Panc1 (cell line): ENCODE measurements at places on chromosomes 7 and 10. TPM values are rescaled to one million over a fixed set of nuclear protein-coding genes. Genes with fewer than 3 reads are reported as not detected.

The STOX1 gene
- total RNA-seq, result 5.8 TPM

DNA sequence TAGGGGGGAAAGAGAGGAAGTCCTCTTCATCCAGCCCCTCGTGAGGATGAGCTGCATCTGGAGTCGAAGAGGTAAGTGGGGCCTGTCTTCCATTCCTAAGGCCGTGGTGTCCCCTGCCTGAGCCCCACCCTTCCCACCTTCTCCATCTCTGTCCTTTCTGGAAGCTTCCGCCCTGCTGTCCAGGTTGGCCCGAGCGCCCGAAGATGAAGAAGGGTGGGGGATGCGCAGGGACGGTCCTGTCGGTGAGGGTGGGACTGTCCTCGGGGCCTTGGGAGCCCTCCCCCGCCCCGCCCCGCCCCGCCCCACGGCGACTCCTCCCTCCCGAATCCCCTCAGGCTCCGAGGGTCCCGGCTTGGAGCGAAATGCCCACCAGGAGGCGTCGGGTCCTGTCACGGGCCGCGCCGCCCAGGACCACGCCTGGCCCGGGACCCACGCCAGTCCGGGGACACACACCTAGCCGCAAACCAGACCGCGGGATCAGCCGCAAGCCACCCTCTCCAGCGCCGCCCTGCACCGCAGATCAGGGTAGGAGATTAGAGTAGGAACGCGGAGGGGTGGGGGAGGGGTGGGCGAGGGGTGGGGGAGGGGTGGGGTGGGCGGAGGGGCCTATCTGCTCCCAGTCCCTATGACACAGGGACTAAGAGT lies 15.3 kb downstream of the GPRIN2 start:
- DNase-seq, result no peak

The SPAM1 gene
- total RNA-seq, result not detected

- no peak for DNase-seq
Measured at GRCh38 chr7:31553661-31554081, 39.8 kb downstream of the ITPRID1 start.

- DNase-seq, result no peak
Measured at GRCh38 chr10:84155521-84155920, 16.2 kb downstream of the GHITM start.

- DNase-seq, result no peak
Measured at GRCh38 chr7:20122073-20122472, 95.1 kb downstream of the MACC1 start.

The ASB10 gene
- total RNA-seq, result not detected

DNA sequence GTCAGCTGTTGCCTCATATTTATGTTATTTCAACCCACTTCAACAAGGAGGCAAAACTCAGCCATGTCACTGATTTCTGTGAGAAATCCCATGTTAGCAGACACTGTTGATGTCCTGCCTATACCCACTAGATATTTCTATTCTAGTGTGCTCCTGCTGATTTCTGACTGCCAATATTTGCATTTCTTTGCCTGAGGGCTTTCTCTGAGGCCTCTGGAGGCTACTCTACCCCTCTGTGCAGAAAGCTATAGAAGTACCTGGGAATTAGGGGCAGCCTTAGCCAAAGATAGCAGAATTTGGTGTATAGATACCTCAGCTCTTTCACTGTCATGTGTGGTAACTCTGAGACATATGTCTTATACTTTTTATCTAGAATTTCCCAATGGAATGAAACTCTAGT lies 348.8 kb downstream of the SORCS3 start:
- DNase-seq, result no peak

DNA sequence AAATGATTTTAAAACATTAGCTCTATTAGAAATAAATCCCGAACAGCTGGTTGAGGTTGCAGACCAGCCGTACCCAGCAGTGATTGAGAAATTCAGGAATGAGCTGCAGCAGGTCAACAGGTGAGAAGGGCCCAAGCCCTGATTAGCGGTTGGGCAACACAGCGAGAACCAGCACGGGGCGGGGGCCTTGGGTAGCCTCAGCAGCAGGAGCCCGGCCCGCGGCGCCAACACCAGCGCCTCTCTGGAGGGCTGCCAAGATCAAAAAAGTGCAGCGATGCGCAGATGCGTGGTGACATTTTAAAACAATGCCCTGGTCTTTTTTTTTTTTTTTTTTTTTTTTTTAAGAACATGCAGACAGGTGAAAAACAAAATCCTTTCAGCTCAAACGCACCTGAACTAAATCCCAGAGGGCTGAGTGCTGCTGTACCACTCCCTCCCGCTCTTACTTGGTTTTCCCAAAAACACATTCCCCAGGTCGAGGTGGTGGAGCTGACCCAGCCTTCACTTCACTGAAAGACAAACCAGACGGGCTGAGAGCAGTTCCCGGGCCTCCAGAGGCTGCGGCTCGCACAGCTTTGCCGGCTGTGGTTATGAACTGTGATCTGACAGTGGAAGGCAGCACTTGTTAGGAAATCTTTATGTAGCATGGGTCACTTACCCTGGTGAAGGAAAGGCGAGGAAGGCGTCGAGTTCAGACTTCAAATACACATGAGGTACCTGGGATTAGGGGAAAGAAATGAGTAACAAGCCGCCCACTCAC lies 579.4 kb downstream of the SDK1 start:
- DNase-seq, result no peak

GRCh38 chr10:95466436-95466835 lies 94.7 kb downstream of the SORBS1 start:
- DNase-seq, result no peak

DNA sequence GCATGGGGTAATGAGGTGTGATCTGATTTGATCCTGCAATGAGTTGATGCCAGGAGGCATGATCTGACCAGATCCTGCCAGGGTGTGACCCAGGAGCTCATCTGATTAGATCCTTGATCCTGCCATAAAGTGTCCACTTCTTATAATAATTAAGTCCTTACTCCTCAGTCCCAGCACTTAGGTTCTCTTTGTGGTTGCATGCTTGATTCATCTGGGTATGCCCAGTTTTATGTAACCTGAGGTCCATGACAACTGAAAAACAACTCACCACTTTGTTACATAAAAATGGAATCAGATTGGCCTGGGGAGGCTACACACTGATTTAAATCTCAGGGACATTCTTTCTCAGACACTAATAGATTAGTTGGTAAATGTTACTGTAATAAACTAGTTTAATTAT lies 19.1 kb downstream of the ACADSB start:
- DNase-seq, result no peak

DNA sequence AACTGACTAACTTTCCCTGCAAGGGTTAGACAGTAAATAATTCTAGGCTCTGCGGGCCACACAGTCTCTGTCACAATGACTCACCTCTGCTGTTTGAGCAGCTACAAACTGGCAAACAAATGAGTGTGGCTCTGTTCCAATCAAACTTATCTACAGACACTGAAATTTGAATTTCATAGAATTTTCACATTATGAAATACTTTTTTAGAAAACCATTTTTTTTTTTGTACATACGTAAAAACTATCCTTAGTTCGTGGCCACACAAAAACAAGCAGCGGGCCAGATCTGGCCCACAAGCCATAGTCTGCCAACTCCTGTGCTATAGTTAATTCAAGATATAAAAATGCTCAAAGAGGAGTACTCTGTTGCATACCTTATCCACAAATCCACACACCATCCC lies 32.6 kb downstream of the PIP4K2A start:
- peak; percentile 51 for DNase-seq

The BMPR1A gene
- total RNA-seq, result 94.3 TPM

DNA sequence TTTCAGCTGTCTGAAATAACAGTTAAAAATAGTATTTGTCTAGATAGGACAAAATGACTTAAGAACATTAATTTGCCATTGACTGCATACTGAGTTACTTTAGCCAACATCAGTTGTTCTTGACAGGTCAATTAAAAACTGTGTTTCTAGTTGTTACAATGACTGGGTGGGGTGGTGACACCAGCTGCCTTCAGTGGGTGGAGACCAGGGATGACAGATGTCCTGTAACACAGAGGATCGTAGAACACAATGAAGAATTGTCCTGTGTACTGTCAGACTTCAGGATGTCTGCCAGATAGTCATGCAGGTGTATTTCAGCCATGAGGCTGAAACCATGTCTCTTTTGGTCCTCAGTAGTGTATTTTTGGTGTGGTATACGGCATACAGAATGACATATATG lies 24.4 kb downstream of the TRUB1 start:
- no peak for DNase-seq

The ITPRID1 gene
- not detected for total RNA-seq

The CNTNAP2 gene
- total RNA-seq, result 0.03 TPM

GRCh38 chr7:30348083-30348560 lies 63.7 kb downstream of the ZNRF2 start:
- peak; percentile 64 for DNase-seq

DNA sequence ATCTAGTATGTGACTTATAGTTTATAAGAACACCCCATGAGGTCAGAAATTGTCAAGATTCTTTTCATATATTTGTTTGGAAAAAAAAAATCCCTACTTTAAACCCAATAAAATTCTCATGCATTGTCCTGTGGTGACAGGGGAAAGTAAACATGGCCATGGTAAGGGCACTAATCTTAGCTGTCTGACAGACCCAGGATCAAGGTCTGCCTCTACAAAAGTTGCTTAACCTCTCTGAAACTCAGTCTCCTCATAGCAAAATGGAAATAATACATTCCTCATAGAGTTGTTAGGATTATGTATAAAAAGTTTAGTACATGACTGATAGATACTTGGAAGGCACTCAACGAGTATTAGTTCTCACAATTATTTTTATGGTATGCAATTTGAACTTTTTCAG lies 22.3 kb upstream of the AKAP9 start:
- no peak for DNase-seq

DNA sequence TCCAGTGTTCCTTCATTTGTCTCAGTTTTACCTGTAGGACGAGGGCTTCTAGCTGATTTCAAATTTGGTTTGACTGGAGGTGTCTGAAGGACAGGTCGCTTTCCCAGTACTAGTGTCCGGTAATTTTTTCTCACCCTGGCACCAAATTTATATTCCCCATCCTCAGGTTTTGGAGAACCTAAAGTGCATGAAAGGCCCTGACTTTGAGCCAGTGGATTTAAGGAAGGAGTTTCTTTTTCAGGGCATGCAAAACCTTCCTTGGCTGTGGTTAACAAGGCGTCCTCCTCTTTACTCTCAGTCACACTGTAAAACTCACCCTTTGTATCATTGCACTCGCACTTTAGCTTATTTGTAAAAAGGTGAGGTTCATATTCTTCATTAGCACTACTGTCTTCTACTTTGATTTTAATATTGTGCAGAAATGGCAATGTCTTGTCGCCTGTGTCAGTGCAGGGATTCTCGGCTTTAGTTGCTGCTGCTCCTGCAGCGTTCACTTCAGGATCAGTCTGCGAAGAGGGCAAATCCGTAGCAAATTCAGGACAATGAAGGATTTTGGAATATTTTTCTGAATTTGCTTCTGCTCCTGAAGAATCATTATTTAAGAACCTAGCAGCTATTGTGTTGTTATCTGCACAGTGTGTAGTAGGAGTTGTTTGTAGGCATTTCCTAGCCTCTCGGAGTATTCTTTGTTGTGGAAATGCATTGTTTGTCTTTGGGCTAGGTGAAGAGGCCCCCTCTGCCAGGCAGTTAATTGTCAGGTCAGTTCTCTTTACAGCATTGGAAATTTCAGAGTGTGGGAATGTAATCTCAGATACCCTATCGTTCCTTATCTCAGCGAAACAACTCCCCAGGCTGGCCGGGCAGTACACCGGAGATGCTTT lies 9.9 kb downstream of the SKIDA1 start:
- DNase-seq, result no peak

GRCh38 chr7:38535073-38535472 lies 96.1 kb downstream of the AMPH start:
- DNase-seq, result no peak

The PLAC9 gene
- not detected for total RNA-seq

The PRF1 gene
- not detected for total RNA-seq

The UPK3BL2 gene
- 14.4 TPM for total RNA-seq

DNA sequence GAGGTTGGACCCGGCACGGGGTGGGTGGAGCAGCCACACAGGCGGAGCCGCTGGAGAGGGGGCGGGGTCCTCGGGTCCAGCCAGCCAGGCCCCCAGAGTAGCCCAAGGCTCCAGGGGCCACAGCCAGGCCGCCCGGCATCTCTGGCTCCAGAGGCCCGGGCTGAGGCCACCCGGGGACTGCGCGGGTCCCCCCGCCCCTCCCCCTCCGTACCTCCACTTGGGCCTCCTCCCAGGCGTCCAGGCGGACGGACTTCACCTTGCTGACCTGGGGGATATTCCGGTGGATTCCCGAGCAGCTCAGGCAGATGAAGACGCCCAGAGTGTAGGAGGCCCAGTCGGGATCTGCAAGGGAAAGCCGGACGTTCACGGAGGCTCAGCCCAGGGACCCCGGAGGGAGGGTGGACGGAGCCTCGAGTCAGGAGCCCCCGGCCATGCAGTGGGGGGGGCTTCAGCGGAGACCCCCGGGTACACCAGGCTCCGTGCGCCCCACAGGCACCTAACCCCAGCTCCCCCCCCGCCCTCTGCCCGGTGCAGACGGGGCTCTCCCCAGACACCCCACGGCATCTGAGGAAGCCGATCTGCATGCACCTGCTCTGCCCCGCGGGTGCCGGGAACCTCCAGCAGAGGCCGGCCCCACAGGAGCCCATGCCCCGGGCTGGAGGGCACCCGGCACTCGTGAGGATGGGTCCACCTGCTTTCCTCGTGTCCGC lies 19.2 kb downstream of the ADAP1 start:
- no peak for DNase-seq

DNA sequence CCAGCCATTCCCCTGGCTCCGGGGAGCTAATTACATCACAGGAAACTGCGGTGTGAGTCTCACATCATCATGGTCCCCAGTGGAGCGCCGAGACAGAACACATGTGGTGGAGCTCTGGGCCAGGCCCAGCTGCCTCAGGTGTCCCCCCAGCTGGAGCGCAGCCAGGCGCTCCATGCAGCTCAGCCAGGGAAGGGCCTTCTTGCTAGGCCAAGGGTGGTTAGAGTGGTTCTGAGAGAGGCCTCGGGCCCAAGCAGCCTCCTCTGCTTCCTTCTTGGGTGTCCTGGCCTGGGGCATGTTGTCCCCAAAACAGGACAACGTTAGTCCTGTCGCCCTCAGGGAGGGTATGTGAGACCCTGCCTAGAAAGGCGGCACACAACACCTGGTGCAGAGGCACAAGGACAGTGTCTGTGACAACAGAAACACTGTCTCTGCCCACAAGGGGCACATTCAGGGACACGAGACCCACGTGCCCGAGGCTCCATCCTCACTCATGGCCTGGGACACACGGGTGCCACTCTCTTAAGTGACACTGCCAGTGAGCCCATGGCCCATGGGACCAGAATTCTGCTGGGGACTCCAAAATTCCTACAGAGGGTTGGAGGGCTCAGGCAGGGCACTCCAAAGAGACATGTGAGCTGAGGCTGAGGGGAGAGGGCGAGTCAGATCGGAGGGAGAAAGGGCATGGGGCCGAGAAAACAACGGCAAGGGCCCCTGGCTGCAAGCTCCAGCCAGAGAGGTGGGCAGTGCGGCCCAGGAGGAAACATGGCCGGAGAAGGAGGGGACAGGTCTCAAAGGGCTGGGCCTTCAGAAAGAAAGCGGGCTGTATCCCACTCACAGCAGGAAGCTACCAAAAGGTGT lies 37.0 kb upstream of the RET start:
- no peak for DNase-seq

- DNase-seq, result no peak
Measured at GRCh38 chr10:83978681-83979383, 160.5 kb upstream of the GHITM start.

GRCh38 chr10:55966101-55966500 lies 395.0 kb downstream of the ZWINT start:
- DNase-seq, result no peak
